Myometrial cell (primary cell): ENCODE measurements at places on chromosomes 7 and 10. TPM values are rescaled to one million over a fixed set of nuclear protein-coding genes. Genes with fewer than 3 reads are reported as not detected.

Gene GBX1
- total RNA-seq: not detected in 2 replicates

Gene MRPS16
- 73.8 and 77.3 TPM in 2 replicates for total RNA-seq

Gene TMEM184A
- total RNA-seq: 0.18 TPM in 1 of 2 replicates, not detected in the other

Gene MMD2
- total RNA-seq: not detected in 2 replicates

Gene TDRD1
- total RNA-seq: 0.35 TPM in 1 of 2 replicates, not detected in the other

Gene ADCY1
- total RNA-seq: 0.71 TPM in 1 of 2 replicates, not detected in the other

Gene MMRN2
- total RNA-seq: 7.4 and 9.8 TPM in 2 replicates

Gene STAMBPL1
- total RNA-seq: 30.8 and 60.8 TPM in 2 replicates

Gene ANKRD1
- total RNA-seq: 0.58 and 1.8 TPM in 2 replicates

Gene ARMC3
- not detected in 2 replicates for total RNA-seq

Gene SH2B2
- total RNA-seq: 1.8 and 4.3 TPM in 2 replicates

Gene LIPK
- not detected in 2 replicates for total RNA-seq

Gene HMX3
- not detected in 2 replicates for total RNA-seq

Gene SLC18A2
- not detected in 2 replicates for total RNA-seq

Gene ADK
- 76.0 and 85.3 TPM in 2 replicates for total RNA-seq

Gene JCAD
- 1.2 and 1.8 TPM in 2 replicates for total RNA-seq

Gene FAM25A
- not detected in 2 replicates for total RNA-seq

Gene PROSER2
- 4.3 and 11.3 TPM in 2 replicates for total RNA-seq

Gene PTPRN2
- total RNA-seq: 0.58 and 1.1 TPM in 2 replicates

Gene TUBAL3
- not detected in 2 replicates for total RNA-seq

Gene PDAP1
- total RNA-seq: 140 and 181 TPM in 2 replicates

Gene CYP3A5
- total RNA-seq: 0.89 and 3.2 TPM in 2 replicates

Gene CRYGN
- not detected in 2 replicates for total RNA-seq

Gene SPDYE6
- not detected in 2 replicates for total RNA-seq

Gene EPO
- total RNA-seq: not detected in 2 replicates

Gene LRIT1
- total RNA-seq: not detected in 2 replicates
